ENCODE measurements at places on chromosomes 2 and 18.

DNA sequence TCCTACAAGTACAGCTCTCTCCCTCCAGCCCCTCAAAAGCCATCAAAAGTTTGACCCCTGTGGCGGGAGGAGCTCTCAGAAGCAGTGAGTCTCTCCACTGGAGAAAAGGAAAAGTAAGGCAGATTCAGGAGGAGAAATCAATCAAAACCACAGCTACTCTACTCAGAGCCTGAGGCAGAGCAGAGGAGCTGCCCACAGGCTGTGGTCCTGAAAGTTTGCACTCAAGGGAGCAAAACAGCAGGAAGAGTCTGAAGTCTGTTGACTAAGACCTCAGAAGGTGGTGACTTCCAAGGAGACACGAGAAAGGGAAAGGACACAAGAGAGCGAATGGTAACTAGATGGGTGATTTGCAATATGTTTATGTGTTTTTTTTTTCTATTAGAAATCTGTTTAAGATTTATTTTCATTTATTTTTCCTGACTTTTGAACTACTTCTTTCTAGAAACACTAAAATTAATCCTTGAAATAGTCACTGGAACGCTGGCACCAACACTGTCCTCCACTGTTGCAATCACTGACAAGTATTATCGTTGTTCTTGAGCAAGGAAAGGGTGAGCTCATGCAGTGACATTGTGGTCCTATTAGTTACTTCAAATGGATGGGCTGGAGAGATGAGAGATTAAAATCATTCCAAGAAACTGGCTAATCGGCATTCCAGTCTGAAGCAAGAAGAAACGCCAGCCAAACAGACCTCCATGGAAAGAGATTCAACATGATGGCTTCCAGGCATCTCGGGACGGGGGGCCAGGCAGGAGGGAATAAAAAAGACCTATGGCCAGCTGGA is 35.8 kb downstream of the PID1 start:
- DNase-seq: no peak

- DNase-seq: peak; percentile 42
Observed at GRCh38 chr2:98551316-98551715, 57.0 kb downstream of the COA5 start.

GRCh38 chr18:8848541-8848940 is 143.2 kb downstream of the MTCL1 start:
- no peak for DNase-seq

- DNase-seq: no peak
Observed at GRCh38 chr2:8719528-8719927, 37.7 kb downstream of the ID2 start.

DNA sequence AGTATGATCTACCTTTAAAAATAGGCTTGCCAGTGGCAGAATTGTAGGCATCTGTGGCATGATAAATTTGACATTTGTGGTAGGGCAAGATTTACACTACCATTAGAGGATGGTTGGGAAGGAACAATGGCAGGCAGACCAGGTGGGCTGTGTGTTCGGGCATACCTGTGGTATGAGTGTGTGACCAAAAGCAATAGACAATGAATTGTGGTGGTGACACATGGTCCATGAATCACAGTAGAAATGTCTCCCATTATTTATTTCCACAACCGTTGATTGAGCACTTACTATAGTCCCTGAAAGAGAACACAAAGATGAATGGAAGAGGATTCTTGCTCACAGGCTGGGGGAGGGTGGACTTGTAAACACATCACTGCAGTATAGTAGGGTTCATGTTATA is 29.9 kb upstream of the RUFY4 start:
- no peak for DNase-seq

GRCh38 chr18:35467624-35468016 is 30.1 kb downstream of the INO80C start:
- no peak for DNase-seq

Data from stimulated activated CD4-positive, alpha-beta T cell treated with anti-CD3 and anti-CD28 coated beads, Interleukin-4, amount 100 ng/mL, for 24 hours (primary cell).